ENCODE measurements at places on chromosomes 11 and 22.

GRCh38 chr11:125978778-125979407, 33.0 kb downstream of the VSIG10L2 start:
- no peak for DNase-seq

- no peak for DNase-seq
Observed at GRCh38 chr11:2704896-2705606, 5.3 kb upstream of the KCNQ1OT1 start.

DNA sequence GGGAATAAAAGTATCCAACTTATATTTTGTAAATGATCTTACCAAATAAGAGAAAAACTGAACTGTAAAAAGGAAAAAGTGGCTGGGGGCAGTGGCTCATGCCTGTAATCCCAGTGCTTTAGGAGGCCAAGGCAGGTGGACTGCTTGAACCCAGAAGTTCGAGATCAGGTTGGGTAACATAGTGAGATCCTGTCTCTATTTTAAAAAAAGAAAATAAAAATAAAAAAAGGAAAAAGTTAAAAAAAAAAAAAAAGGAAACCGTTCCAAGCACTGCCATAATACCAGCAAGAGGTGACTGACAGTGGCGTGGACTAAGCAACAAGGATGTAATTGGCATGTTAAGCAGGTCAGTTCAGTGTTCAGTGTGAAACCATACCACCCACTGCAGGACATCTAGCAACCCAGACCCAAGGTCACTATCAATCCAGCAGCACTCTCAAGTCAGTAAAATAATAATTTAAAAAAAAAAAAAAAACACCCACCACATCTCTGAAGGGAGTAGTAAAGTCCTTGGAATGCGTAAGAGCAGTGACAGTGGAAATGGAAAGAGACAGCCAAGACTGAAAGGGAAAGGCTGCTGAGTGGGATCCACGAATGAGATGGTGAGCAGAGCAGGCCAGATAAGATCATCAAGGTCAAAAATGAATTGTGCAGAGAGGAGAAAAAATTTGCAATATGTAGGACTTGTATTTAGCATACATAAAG, 43.6 kb downstream of the MAPK1 start:
- DNase-seq: no peak

- no peak for DNase-seq
Observed at GRCh38 chr11:69947793-69948255, 128.6 kb upstream of the FGF3 start.

GRCh38 chr11:47469361-47470179, 20.6 kb upstream of the RAPSN start:
- no peak for DNase-seq

GRCh38 chr11:9494316-9494715, 33.5 kb downstream of the ZNF143 start:
- DNase-seq: no peak

GRCh38 chr11:8650401-8650990, 32.0 kb downstream of the TRIM66 start:
- no peak for DNase-seq
